Right ventricle myocardium superior (tissue), 1 donor: ENCODE measurements at places on chromosomes 3 and 15. TPM values are rescaled to one million over a fixed set of nuclear protein-coding genes. Genes with fewer than 3 reads are reported as not detected.

DNA sequence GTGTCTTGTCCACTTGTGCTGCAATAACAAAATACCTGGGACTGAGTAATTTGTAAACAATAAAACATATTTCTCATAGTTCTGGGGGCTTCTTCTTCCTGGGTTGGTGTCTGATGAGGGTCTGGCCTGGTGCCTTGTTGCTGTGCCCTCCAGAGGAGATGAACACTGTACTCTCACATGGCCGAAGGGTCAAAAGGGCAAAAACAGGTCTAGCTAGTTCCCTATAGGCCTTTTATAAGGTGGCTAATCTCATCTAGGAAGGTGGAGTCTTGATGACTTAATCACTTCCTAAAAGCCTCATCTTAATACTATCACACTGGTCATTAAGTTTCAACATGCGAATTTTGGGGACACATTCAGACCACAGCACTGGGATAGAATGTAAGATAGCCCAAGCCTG is 228.4 kb downstream of the TLE3 start:
- no peak for DNase-seq

Gene TGM4
- total RNA-seq = not detected

- DNase-seq = peak; percentile 61
Measured at GRCh38 chr15:51401872-51402517, 60.5 kb downstream of the GLDN start.

- DNase-seq = no peak
Measured at GRCh38 chr15:31364301-31365031, 37.8 kb downstream of the KLF13 start.
